ENCODE measurements at places on chromosomes 1 and 21. TPM values are rescaled to one million over a fixed set of nuclear protein-coding genes. Genes with fewer than 3 reads are reported as not detected.

GRCh38 chr1:182622901-182623528, 18.8 kb upstream of the RGS16 start:
- peak; percentile 56 for DNase-seq
- H3K4me3 ChIP-seq = no peak overlapping the region
- H3K27ac ChIP-seq = no peak overlapping the region
- no peaks in the 10 kb centered on the region for H3K27me3 ChIP-seq
- no peaks in the 10 kb centered on the region for H3K36me3 ChIP-seq

DNA sequence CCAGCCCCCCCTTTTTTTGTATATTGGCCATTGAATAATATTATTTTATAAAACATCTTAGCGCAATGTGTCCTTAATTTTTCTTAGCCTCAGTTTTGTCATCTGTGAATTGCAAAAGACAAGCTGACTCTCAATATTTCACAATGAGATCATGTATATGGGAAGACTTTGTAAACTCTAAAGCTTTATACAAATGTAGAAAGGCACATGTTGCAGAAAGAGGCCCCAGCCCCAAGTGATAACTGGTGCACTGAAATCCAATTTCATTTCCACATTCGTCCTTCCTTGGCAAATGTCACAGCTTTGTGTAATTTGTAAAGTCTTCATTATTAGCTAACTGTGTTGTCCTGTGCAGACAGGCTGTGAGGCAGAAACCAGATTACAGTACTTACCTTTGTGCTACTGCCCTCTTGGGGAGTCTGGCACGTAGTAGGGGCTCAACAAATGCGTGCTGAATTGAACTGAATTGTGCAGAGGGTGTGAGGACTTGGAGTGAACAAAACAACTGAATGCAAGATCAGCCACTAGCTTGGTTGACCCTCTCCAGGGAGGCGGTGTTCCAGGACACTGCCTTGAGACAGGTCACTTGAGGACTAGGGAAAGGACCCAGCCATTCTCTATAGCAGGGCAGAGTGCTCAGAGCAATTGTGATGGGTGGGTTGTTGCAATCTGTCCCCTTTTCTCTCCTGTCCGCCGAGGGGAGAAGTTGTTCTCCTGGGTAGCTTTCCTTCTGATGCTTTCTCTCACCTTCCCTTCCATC, 74.6 kb downstream of the LMO4 start:
- no peaks in the 10 kb centered on the region for H3K27me3 ChIP-seq
- H3K4me3 ChIP-seq = no peak overlapping the region
- H3K27ac ChIP-seq = no peak overlapping the region
- no peak for DNase-seq

The NDC1 gene
- total RNA-seq = 17.5 TPM

DNA sequence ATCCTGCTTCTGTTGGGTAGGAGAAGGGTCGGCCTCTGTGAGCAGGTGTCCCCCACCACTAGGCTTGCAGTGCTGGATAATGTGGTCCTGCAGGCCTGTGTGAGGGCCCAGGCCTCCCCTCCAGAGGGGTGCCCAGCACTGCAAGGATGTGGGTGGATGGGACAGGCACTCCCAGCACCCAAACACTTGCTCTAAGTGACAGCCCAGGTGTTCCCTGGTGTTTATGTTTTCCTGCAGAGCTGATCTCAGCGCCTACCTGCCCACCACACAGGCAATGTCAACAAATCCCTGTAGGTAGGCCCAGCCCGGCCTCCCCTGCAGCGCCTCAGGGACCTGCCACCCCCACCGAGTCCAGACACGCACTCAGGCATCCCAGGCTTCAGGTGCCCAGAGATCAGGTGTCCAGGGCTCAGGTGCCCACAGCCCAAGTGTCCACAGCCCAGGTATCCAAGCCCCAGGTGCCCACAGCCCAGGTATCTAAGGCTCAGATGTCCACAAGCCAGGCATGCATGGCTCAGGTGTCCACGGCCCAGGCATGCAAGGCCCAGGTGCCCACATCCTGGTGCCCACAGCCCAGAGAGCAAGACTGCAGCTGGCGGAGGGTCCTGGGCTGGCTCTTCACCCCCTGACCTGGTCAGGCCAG, 59.2 kb downstream of the WNT9A start:
- peaks cover 14% of the 10 kb centered on the region for H3K4me1 ChIP-seq
- no peak overlapping the region for H3K27ac ChIP-seq
- no peak for DNase-seq

The CR1 gene
- not detected for total RNA-seq

GRCh38 chr21:31132574-31133242, 94.4 kb upstream of the KRTAP19-8 start:
- H3K27me3 ChIP-seq = no peaks in the 10 kb centered on the region
- H3K4me1 ChIP-seq = no peaks in the 10 kb centered on the region
- H3K36me3 ChIP-seq = peaks cover 11% of the 10 kb centered on the region
- H3K4me3 ChIP-seq = no peak overlapping the region
- H3K27ac ChIP-seq = no peak overlapping the region

The NKAIN1 gene
- 0.12 TPM for total RNA-seq

The PDPN gene
- total RNA-seq = 35.1 TPM

- peak; percentile 17 for DNase-seq
- H3K36me3 ChIP-seq = no peaks in the 10 kb centered on the region
- no peaks in the 10 kb centered on the region for H3K27me3 ChIP-seq
Observed at GRCh38 chr1:38608202-38608864, 251.2 kb downstream of the RRAGC start.

- peak overlapping the region; percentile 93 for H3K27ac ChIP-seq
- H3K27me3 ChIP-seq = no peaks in the 10 kb centered on the region
- H3K36me3 ChIP-seq = no peaks in the 10 kb centered on the region
- DNase-seq = no peak
Observed at GRCh38 chr1:48472638-48473037, 634 bp upstream of the SPATA6 start.
